Fibroblast of upper back skin (primary cell): ENCODE measurements at places on chromosomes 5 and 9.

DNA sequence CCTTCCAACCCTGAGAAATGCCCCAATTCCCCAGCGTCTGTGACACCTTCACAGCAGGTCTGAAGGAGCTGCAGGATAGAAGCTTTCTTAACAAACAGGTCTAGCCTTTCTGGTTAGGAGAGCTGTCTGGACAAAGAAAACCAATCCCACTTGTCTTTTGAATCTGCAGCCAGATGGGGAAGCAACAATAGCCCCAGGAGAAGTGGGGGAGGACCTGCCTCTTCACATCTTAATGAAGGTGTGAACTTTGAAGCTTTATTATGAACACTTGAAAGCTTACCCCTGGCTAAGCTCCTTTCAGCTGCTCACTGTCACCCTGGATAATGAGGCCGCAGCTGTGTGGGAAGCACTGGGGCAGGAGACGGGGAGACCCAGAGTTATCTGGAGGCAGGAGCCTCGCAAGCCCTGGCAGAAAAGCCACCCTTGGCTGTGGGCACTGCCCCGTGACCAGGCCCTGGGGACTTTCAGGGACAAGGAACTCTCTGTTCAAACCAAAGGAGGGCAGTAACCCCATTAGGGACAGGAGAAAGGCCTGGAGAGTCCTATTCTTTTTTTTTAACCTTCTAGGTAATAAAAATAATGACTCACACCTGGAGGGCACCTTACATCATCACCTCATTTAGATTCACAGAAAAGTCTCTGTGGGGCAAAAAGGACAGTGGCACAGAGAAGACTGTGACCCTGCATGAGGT lies 151.8 kb upstream of the RAD23B start:
- no peak for DNase-seq

DNA sequence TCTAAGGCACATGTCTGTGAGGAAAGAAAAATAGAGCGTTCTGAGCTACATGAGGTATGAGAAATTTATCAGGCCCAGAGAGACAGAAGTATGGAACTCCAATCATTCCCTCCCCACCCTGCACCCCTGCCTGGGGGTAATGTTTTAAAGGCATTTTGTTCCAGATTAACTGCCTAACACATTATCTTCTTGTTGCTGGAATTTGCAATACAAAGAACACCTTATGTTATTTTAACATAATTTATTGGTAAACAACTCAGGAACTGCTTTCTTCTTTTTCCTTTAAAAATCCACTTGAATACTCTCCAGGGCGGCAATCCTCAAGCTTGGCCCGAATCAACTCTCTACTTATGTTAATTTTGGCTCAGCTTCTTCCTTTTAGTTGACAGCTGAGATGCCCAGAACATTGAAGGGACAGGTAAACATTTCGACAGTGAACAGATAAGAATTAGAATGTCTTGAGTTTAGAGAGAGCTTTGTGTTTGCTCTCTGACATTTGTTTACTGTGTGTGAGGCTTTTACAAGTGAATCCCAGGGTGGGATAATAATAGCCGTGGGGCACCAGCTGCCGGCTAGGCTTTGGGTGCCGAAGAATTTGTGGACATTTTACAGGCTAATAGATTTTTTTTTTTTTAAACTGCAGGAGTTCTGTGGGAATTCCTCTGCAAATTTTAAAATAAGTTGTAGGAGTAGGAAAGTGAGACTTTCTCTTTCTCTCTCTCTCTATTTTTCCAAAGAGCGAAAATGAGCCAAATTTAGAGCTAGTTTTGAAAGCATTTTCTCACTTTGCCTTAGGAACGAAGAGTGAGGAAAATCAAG lies 96.4 kb upstream of the TAF11L2 start:
- DNase-seq = no peak

- DNase-seq = no peak
Observed at GRCh38 chr9:113352411-113352810, 3.1 kb downstream of the BSPRY start.

- no peak for DNase-seq
Observed at GRCh38 chr5:181259974-181260719, 796 bp downstream of the TRIM52 start.

- DNase-seq = peak; percentile 86
Observed at GRCh38 chr9:128912270-128912853, 8.4 kb upstream of the PHYHD1 start.

- peak; percentile 35 for DNase-seq
Observed at GRCh38 chr9:80146466-80146865, 574.7 kb downstream of the TLE4 start.

DNA sequence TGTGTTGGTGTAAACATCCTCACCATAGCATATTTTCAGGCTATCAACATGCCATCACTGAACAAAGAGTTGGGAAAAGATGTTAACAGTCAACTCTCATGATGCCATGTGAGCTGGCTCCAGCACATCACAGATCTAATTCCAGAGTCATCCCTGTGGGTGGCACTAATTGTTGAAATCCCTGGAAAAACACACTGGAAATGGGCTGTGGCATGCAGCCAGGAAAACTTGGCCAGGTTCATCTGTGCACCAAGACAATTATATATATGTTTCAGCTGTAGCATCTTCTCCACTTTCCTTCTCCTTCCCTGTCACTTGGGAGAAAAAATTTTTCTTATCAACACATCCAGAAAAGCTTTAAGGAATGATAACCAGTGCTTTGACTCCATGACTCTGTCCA lies 313.7 kb downstream of the TRIM32 start:
- DNase-seq = no peak
